ENCODE measurements at places on chromosomes 1 and 21. TPM values are rescaled to one million over a fixed set of nuclear protein-coding genes. Genes with fewer than 3 reads are reported as not detected.

GRCh38 chr1:63758791-63759190 lies 15.0 kb upstream of the ROR1 start:
- DNase-seq: no peak

DNA sequence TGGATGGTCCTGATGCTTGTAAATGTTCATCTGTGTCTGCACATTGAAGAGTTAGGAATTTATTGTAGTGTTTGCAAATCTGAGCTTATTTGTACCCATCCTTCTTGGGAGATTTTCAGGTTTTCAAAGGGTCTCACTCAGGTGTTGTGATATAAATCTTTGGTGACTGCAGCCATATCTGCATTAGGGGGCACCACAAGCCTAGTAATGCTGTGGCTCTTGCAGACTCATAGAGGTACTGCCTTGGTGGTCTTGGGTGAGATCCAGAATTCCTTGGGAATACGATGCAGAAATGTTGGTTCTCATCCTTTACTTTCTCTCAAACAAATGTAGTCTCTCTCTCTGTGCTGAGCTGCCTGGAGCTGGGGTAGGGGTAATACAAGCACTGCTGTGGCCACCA lies 405.9 kb downstream of the TTLL7 start:
- no peak for DNase-seq

- no peak for DNase-seq
Observed at GRCh38 chr1:35269989-35270289, 1.4 kb downstream of the ZMYM4 start.

Gene SPRR4
- total RNA-seq: not detected

Gene FCRL2
- total RNA-seq: not detected

DNA sequence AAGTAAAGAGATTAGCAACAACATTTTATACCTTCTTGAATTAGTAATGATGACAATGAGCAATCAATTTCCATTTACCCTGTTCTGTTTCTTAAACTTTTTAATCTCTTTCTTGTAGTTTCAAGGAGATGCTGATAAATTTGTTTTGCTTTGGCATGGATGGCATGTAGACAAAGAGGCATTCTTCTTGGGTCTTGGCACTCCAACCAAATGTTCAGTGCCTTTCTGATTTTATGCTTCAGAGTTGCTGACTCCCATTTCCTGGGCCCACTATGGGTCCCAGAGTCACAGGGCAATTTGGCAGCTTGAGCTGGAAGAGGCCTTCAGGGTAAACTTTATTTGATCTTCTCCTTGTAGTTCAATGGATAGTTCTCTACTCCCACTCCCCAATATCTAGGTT lies 42.1 kb upstream of the OSBPL9 start:
- DNase-seq: no peak

- DNase-seq: no peak
Observed at GRCh38 chr1:113859478-113860175, 11.9 kb downstream of the PTPN22 start.

Gene AGBL4
- not detected for total RNA-seq

GRCh38 chr1:160565564-160565963 lies 13.7 kb downstream of the CD84 start:
- no peak for DNase-seq

DNA sequence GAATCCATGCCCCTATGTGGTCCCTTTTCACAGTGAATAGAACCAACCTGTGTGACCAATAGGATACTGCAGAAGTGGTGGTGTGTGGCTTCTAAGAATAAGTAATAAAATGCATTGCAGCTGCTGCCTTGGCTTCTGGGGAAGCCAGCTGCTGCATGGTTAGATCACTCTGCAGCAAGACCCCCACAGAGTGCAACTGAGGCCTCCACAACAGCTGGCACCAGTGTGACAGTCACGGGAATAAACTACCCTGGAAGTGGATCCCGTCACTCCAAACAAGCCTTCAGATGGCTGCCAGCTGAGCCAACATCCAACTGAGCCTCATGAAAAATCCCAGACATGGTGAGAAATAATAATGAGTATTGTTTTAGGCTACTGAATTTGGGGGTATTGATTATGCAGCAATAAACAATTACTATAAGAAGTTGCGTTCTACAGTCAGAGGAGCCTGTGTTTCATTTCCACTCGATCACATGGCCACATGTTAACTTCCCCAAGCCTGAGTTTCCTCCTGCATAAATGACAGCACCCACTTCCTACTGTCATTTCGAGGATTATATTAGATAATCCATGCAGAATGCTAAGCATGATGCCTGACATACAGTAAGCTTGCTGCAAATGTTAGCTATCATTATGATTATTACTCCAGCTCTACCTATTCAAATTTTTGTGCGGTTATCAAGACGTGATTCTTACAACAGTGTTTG lies 20.8 kb upstream of the COG2 start:
- no peak for DNase-seq

- no peak for DNase-seq
Observed at GRCh38 chr1:229784834-229785233, 158.8 kb downstream of the URB2 start.

GRCh38 chr1:48688102-48688760 lies 88.5 kb downstream of the BEND5 start:
- no peak for DNase-seq

- DNase-seq: no peak
Observed at GRCh38 chr21:43609501-43610340, 49.6 kb downstream of the HSF2BP start.

GRCh38 chr1:92480813-92481598 lies 5.7 kb downstream of the GFI1 start:
- DNase-seq: no peak

DNA sequence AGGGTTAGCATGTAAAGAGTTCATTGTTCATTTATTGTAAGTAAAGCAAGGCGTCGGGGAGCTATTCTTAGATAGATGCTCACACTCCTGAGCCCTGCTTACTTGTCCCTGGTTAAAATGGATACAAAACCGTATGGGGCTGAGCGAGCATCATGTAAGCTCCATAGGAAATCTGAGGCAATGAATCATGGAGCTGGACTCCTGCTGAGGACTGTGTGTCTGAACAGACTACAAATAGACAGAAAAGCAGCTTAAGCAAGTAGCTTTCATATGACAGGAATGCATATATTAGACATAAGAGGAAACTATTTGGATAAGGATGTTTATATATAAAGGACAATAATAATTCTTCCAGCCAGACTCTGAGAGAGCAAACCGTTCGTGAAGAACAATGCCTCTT lies 604.9 kb upstream of the PTBP2 start:
- no peak for DNase-seq

GRCh38 chr1:200907611-200908097 lies 13.0 kb downstream of the INAVA start:
- DNase-seq: no peak

Gene IL20
- total RNA-seq: not detected

DNA sequence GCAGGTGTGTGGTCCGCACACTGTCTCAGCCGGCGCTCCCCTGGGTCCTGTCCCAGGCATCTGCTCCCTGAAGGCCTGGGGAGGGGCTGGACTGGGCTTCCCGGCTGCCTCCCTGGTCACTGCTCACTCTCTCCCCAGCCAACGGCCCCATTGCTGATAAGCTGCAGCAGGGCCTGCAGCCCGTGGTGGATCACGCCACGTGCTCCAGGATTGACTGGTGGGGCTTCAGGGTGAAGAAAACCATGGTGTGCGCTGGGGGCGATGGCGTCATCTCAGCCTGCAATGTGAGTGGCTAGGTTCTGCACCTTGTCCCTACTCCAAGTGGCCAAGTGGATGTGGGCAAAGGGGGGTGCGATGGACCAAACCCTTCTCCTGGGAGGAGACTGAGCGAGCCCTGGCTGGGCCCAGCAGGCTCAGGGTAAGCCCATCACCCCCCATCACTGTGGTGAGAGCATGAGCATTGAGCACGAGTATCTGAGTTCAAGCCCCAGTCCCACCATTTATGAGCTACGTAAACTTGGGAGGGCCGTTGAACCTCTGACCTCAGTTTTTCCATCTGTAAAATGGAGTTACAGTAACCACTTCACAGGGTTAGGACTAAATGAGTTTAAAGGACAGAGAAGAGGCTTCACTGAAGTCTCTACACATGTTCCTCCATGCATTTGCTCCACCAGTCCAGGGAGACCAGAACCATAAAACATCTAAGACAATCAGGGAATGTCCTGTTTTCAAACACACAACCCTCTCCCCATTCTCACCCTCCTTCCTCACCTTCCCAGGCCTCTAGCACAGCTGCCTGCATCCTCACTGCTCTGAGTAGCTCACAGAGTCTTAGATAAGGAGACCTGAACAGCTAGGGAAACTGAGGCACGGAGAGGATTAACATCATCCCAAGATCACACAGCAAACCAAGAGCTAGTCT lies 6.5 kb downstream of the CTRC start:
- DNase-seq: no peak
